ENCODE measurements at places on chromosomes 7 and 10.

DNA sequence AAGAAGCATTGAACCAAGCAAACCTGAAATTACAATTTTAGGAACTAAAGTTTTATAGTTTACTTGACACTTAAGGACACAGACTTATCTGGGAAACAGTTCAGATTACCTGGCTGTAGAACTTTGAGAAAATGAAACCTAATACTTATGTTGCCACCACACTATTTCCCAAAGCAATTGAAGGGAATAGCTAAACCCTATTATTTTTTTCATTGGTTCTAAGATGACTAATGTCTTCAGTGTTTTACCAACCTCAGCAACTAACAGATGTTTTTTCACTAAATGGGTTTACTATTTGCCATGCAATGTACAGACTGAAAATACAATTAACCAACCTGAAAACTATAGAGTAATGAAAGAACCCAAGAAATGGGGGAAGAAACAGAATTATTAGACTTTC, 689.6 kb downstream of the SORCS1 start:
- H3K4me1 ChIP-seq: no peaks in the 10 kb centered on the region
- DNase-seq: no peak
- peaks cover 1% of the 10 kb centered on the region for H3K27me3 ChIP-seq
- no peak overlapping the region for H3K4me3 ChIP-seq
- H3K27ac ChIP-seq: no peak overlapping the region

DNA sequence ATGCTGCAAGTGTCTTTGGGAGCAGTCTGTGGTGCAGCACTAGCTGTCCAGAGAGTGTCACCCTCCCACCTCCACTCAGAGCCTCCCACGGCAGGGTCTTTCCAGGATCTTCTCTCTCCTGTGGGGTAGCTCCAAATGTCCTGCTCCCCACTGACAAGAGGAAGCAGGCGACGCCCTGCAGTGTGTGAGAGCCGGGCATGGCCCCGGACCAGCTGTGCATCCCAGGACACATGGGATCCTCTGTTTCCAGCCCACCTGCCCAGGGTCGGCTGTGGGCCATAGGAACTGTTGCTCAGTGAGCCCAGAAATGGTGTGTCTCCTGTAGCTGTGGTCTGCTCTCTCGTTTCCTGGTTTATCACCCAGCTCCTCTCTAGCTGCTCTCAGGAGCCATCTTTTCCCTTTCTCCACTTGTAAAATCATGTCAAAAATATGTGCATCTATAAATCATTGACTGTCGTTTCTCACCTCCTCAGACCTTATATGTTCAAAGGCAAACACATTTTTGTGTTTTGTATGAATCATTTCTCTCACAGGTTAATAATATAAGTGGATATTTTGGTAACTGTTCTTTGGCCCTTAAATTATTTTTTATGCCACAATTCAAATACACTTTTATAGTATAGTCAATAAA, 74.9 kb downstream of the VWC2 start:
- H3K4me3 ChIP-seq: no peak overlapping the region
- no peaks in the 10 kb centered on the region for H3K4me1 ChIP-seq
- H3K27ac ChIP-seq: no peak overlapping the region
- no peak for DNase-seq

DNA sequence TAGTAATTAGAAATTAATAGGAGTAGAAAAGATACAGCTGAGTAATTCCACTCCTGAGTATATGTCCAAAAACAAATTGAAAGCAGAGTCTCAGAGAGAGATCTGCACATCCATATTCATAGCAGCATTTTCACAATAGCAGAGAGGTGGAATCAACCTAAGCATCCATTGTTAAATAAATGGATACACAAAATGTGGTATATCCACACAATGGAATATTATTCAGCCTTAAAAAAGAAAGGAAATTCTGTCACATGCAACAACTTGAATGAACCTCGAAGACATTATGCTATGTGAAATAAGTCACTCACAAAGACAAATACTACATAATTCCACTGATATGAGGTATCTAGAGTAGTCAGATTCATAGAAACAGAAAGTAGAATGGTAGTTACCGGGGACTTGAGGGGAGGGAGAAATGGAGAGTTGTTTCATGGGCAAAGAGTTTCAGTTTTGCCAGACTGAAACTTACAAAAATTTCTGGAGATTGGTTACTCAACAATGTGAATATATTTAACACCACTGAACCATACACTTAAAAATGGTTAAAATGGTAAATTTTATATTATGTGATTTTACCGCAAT, 18.4 kb downstream of the VTI1A start:
- H3K27me3 ChIP-seq: no peaks in the 10 kb centered on the region
- no peak for DNase-seq
- H3K4me3 ChIP-seq: no peak overlapping the region
- H3K4me1 ChIP-seq: peaks cover 5% of the 10 kb centered on the region
- peaks cover 17% of the 10 kb centered on the region for H3K36me3 ChIP-seq

DNA sequence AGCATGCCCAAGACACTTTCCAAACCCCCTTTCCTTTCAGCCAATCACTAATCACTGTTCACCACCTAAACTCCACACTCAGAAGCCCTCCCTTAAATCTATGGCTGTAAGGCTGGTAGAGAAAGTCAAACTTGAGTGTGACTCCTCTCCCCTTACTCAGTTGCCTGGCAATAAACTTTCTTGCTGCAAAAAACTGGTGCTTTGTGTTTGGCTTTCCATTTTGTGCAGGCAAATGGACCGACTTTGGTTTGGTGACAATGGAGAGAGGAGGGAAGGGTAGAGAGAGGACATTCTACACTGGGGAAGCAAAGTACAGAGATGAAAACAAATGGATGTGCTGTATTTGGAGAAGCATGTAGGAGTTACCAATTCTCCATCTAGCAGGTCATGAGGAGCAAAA, 84.9 kb downstream of the SLC25A13 start:
- peaks cover 56% of the 10 kb centered on the region for H3K4me1 ChIP-seq
- no peak overlapping the region for H3K4me3 ChIP-seq
- H3K27ac ChIP-seq: peak overlapping the region; percentile 58
- DNase-seq: no peak
- peaks cover 2% of the 10 kb centered on the region for H3K36me3 ChIP-seq
- no peaks in the 10 kb centered on the region for H3K27me3 ChIP-seq

DNA sequence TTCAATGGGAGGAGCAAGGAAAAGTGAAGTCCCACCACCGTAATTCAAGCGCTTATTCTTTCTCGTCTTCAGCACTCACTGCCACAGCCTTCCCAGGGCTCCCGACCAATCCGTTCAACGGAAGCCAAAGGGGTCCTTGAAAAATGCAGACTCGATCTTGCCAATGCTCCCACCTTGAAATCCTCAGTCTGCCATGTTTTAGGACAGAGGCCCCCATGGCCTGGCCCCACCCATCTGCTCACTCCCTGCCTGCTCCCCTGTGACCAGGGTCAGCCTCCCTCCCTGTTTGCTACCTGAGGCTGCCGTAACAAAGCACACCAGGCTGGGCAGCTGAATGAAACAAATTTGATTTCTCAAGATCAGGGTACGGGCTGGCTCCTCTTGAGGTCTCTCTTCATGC, 3.0 kb upstream of the DNAAF5 start:
- no peak overlapping the region for H3K4me3 ChIP-seq
- peaks cover 8% of the 10 kb centered on the region for H3K36me3 ChIP-seq
- no peaks in the 10 kb centered on the region for H3K27me3 ChIP-seq
- H3K4me1 ChIP-seq: peaks cover 21% of the 10 kb centered on the region
- H3K27ac ChIP-seq: no peak overlapping the region

DNA sequence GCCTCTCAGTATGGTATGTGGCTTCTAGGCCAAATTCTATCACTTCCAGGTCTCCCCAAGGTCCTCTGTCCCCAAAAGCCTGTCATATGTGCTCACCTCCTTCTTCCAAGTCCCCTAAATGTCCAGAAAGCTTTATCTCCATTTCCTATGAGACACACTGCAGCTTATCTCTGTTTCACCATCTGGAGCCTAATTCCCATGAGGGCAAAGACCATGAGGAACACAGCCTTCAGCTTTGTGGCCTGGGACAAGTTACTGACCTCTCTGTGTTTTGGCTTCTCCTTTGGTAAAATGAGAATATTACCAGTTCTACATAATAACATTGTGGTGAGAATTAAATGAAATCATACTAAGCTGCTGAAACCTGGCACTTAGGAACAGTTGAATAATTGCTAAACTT, 19.2 kb downstream of the ST8SIA6 start:
- H3K4me3 ChIP-seq: no peak overlapping the region
- H3K27ac ChIP-seq: no peak overlapping the region
- H3K36me3 ChIP-seq: no peaks in the 10 kb centered on the region
- H3K27me3 ChIP-seq: peaks cover 13% of the 10 kb centered on the region
- DNase-seq: no peak

- no peak overlapping the region for H3K4me3 ChIP-seq
- H3K27me3 ChIP-seq: peaks cover 4% of the 10 kb centered on the region
- no peak for DNase-seq
- peaks cover 19% of the 10 kb centered on the region for H3K4me1 ChIP-seq
Measured at GRCh38 chr10:29130190-29130673, 158.6 kb upstream of the LYZL1 start.

DNA sequence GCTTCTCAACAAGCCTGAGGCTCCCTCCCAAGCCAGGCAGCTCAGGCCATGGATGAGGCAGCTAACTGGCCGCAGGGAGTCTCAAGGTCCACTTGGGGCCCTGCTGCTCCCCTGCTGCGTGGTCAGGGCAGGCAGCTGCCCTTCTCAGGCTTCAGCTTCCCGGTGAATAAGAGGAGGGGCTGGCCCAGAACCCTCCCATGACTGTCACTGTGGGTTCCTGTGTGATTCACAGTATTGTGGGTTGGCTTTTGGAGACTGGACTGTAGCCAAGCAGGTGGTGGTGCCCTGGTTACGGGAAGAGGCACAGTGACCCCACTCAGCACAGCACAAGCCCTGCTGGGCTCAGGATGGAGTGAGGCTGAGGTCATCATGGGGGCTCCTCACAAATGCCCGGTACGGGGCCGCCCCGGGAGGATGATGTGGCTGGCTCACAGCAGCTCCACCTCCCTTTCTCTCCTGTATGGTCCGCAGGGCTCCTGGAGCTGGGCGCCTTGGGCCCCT, 189.8 kb downstream of the HECW1 start:
- H3K4me3 ChIP-seq: peak overlapping the region; percentile 25
- DNase-seq: no peak
- H3K27ac ChIP-seq: no peak overlapping the region
- no peaks in the 10 kb centered on the region for H3K36me3 ChIP-seq

DNA sequence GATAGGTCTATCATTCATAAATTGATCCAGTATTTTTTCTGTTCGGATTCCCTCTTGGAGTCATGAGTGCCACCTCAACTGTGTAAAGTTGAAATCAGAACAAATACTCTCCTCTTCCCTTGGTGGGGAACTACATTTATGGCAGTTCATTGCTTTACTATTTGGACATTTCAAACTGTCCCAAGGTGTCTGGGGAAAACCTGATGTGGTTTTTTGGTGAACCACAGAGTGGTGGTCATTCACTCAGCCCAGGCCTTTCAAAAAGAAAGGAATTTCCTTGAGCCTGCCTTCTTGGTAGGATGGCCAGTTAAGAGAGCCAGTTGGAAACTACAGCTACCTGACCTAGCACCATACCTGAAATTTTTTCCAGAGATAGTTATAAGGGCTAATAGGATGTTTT, 59.0 kb downstream of the ABCB1 start:
- no peaks in the 10 kb centered on the region for H3K36me3 ChIP-seq
- no peak overlapping the region for H3K27ac ChIP-seq
- no peaks in the 10 kb centered on the region for H3K4me1 ChIP-seq

DNA sequence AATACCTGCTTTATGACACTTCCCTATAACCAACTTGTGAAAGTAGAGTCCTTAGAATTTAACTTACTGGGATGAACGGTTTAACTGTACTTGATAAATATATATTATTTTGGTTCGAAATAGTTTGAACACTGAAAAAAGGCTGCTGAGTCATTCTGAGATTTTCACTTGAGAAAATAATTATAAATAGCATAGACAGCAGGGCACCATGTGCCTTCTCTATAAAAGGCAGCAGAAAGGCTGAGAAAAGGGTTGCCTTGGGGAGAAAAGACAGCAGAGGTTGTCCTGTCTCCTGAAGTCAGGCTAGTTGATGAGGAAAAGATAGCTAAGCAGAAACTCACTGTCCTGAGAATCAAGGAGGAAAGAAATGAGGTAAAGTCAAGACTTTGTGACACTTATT, 92.4 kb downstream of the CTTNBP2 start:
- H3K36me3 ChIP-seq: peaks cover 1% of the 10 kb centered on the region
- H3K27me3 ChIP-seq: no peaks in the 10 kb centered on the region
- peak overlapping the region; percentile 95 for H3K27ac ChIP-seq
- peaks cover 22% of the 10 kb centered on the region for H3K4me1 ChIP-seq

DNA sequence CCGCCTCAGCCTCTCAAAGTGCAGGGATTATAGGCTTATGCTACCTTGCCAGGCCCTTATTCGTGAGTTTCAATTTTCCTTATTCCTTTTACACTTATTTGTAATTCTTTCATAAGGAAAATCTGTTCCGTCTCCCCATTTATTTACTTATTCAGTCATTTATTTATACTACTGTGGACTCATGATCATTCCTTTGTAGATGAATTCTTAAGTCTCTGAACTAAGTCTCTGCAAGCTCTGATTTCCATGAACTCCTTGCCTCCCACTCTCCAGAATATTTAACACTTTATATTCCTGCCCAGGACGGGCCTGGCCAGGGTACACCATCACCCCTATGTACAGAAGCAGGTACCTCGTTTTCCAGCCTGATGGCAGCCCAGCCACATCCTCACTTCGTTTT, 39.4 kb downstream of the PFKFB3 start:
- no peak overlapping the region for H3K4me3 ChIP-seq
- H3K4me1 ChIP-seq: peaks cover 37% of the 10 kb centered on the region
- DNase-seq: no peak
- H3K36me3 ChIP-seq: peaks cover 1% of the 10 kb centered on the region
- no peaks in the 10 kb centered on the region for H3K27me3 ChIP-seq

DNA sequence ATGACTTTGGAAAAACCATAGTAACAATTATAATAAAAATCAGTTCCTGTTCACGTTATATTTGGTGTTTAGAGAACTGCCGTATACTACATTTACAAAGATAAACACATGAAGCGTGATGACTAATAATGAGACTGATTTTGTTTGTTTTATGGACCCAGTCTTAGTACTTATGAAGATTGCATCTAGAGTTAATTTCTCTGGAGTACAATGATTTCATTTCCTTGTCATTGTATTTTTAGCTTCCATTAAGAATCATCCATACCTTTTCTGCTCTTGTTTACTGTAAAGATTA, 2.9 kb downstream of the RBM20 start:
- H3K4me3 ChIP-seq: no peak overlapping the region
- H3K27ac ChIP-seq: no peak overlapping the region
- H3K36me3 ChIP-seq: no peaks in the 10 kb centered on the region
- peaks cover 51% of the 10 kb centered on the region for H3K4me1 ChIP-seq
- H3K27me3 ChIP-seq: peaks cover 14% of the 10 kb centered on the region
- no peak for DNase-seq

GRCh38 chr10:90112681-90113080, 411.3 kb downstream of the KIF20B start:
- H3K36me3 ChIP-seq: no peaks in the 10 kb centered on the region
- no peak overlapping the region for H3K27ac ChIP-seq

DNA sequence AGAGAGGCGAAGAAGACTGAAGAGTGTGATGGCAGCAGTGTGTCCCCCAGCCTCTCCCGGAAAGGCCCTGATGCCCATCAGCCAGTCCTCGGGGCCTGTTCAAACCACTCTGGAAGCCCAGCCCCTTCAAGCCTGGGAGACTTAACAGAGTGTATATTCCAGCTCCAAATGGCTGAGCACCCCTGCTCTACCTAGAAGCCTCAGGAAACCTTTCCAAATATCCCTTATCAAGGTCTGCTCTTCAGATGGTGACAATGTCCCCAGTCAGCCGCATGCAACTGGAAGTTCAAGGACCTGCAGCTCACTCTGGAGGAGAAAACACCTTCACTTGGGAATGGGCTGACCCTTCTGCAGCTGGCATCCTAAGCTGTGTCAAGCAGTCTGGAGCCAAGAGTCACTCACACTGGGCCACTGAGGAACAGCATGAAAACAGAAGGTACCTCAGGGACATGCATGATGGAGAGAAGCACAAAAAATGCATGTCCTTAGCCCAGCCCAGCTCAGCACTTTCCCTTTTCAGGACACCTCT, 10.2 kb downstream of the ANXA11 start:
- H3K36me3 ChIP-seq: peaks cover 6% of the 10 kb centered on the region
- peaks cover 52% of the 10 kb centered on the region for H3K4me1 ChIP-seq
- no peak overlapping the region for H3K4me3 ChIP-seq
- no peak overlapping the region for H3K27ac ChIP-seq
